NCI-H1417 (cell line): ENCODE measurements at places on chromosomes 1 and 21.

DNA sequence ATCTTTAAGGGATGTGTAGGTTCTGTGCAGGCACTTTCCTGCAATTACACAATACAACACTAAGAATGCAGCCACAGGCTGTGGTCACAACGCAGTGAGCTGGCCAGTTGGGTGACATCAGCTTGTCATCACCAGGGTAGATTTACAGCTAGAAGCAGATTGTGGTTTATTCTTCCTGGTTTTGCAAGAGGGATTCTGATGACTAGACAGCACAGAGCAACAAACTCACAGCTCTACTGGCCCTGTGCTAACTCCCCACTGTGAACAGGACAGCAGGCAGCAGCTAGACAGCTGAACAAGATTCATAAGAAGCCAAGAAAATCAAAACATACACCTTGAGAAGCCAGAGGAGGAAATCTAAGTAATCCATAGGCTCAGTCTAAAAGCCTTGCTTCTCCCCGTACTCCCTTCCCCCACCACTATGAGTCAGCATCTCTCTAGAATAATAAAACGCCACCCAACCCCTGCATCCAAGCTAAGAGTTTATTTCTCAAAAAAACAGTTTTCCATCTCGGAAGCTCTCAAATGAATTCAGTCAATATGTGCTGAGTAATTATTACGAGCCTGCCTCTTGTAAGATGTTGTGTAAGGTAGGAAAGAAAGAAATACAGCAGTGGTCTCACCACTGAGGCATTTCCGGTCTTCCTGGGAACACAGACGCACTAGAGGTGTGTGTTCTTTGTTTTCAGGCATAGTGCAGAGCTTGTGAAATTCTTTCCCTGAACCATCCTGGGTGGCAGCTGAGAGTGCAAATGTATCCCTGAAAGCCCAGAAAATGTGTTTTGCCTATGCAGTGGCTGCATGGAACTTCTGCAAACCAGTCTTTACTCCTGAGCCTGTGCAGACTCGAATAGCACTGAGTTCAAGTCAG, 162.8 kb downstream of the NTPCR start:
- no peak for DNase-seq

DNA sequence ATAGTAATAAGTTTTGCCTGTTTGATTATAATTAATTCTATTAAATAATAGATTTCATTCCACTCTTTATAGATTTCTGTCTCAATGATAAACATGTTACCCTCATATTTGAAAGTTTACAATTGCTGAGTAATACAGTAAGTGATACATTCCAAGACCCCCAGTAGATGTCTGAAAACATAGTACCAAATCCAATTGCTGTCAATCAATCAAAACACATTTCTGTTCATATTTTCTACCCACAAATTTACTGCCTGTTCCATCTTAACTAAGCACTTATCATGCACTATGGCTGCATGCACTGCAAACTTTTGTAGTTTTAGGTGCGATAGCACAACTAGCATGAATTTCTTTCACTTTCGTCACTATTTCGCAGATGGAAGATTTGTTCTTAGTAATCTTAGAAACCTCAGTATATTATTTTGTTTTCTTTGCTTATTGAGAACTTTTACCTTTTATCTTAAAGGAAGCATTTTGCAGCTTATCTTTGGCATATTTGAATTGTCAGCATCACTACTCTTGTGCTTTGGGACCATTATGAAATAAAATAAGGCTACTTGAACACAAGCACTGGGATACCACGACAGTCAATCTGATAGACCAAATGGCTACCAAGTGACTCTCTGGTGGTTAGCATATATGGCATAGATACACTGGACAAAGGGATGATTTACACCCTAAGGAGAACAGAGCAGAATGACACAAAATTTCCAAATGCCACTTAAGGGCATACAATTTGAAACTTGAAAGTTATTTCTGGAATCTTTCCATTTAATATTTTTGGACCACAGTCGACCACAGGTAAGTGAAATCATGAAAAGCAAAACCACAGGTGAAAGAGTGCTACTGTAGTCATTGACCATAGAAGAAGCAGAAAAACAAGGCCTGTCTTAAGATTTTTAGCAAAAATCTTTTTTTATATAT, 67.6 kb downstream of the RGS13 start:
- DNase-seq = no peak

DNA sequence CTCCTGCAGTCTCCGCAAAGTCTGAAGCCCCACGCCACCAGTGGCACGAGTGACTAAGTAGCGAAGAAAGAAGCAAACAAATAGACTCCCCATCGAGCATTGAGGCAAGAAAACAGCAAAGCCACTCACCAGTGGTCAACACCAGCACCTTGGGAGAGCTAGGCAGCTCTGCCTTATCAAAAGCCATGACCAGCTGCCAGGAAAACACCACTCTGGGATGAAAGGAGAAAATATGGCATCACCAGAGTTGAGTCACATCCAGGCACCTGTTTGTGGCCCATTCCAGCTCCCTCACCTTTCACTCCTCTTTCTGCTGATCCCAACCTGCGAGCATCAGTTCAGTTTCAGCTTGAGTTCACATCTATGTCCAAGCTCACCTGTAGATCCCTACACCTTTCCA, 17.2 kb downstream of the PDZK1 start:
- no peak for DNase-seq

DNA sequence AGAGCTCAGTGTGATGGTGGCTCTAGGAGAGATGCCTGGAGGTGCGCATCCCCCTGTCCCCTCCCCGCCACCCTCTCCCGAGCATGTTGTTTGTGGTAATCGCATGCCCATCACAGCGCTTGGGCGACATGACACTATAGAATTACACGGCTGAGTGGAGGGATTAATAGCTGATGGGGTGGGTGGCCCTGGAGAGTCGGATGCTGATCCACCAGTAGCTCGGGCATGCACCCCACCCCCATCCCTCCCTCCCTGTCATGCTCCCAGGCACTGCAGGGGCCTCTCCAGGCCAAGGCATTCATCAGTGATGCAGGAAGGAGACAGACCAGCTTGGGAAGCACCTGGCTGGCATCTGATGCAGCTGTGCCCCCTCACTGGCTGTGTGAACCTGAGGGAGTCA, 159.0 kb upstream of the IGSF21 start:
- peak; percentile 71 for DNase-seq

DNA sequence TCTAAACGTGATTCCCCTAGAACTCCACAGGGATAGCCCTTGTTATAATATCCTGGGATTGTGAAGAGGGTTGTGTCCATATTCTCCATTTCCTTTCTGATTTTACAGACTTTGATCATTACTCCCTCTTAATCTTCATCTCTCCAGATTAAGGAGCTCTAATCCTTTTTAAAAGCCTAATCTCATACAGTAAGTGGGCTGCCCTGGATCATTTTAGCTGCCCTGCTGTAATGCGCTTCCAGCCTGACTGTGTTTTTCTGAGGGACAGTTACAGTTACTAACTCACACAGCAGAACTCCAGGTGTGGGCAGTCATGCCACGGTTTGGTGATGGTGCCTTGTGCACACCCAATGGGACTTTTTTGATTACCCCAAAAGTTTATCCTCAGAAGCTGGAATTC, 33.5 kb downstream of the PROX1 start:
- no peak for DNase-seq

GRCh38 chr1:156421062-156421938, 52.3 kb downstream of the RHBG start:
- peak; percentile 81 for DNase-seq
